ENCODE measurements at places on chromosomes 2 and 18.

- DNase-seq = no peak
Measured at GRCh38 chr2:164739966-164740365, 101.7 kb downstream of the COBLL1 start.

GRCh38 chr2:33222309-33222708 lies 254.1 kb upstream of the RASGRP3 start:
- DNase-seq = no peak

DNA sequence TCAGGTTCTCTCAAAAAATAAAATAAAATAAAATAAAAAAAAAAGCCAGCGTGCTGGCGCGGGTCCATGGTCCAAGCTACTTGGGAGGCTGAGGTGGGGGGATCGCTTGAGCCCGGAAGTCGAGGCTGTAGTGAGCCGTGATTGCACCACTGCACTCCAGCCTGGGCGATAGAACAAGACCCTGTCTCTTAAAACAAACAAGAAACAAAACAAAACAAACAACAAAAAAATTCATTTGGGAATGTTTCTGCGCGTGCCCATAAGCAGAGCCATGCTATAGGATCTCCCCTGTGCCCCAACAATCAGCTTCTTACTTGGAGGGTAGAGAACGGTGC lies 16.4 kb upstream of the CD8A start:
- no peak for DNase-seq

- DNase-seq = no peak
Measured at GRCh38 chr18:31679133-31679742, 5.1 kb downstream of the B4GALT6 start.

GRCh38 chr2:47208852-47209606 lies 53.9 kb upstream of the STPG4 start:
- no peak for DNase-seq

GRCh38 chr2:241768251-241768711 lies 8.3 kb upstream of the GAL3ST2 start:
- DNase-seq = no peak

DNA sequence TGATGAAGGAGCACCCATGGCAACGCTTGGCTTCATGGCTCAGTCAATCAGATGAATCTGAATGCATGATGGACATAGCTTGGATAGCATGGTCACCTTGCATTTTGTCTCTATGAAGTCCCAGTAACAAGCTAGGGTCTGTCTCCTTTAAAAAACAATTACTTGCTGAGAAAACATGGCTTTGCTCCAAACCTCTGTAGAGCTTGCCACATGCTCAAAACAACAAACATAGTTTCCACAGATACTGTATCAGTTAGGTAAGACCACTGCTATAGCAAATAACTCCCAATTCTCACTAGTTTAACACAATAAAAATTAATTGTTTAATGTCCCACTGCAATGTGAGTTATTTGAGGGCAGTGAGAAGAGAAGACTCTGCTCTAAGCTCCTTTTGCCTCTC lies 401.0 kb downstream of the IRS1 start:
- DNase-seq = no peak

DNA sequence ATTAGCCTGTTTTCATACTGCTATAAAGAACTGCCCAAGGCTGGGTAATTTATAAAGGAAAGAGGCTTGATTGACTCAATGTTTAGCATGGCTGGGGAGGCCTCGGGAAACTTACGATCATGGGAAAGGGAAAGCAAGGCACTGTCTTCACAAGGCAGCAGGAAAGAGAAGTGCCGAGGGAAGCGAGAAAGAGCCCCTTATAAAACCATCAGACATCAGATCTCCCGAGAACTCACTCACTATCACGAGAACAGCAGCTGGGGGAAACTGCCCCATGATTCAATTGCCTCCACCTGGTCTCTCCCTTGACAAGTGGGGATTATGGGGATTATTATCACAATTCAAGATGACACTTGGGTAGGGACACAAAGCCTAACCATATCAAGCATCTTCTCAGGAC lies 23.3 kb downstream of the RHOB start:
- DNase-seq = no peak

GRCh38 chr2:171523088-171524017 lies 1.1 kb downstream of the CYBRD1 start:
- no peak for DNase-seq

- DNase-seq = no peak
Measured at GRCh38 chr2:84078471-84078870, 380.6 kb downstream of the SUCLG1 start.

All from stimulated activated CD4-positive, alpha-beta T cell treated with anti-CD3 and anti-CD28 coated beads, Interleukin-15, amount 100 ng/mL, for 1 hour (primary cell).